Activated naive CD4-positive, alpha-beta T cell treated with Interleukin-2 at 50 U/mL for 16 hours (primary cell): ENCODE measurements at places on chromosomes 7 and 10.

- DNase-seq, result no peak
Observed at GRCh38 chr10:96639899-96640298, 53.1 kb upstream of the TM9SF3 start.

DNA sequence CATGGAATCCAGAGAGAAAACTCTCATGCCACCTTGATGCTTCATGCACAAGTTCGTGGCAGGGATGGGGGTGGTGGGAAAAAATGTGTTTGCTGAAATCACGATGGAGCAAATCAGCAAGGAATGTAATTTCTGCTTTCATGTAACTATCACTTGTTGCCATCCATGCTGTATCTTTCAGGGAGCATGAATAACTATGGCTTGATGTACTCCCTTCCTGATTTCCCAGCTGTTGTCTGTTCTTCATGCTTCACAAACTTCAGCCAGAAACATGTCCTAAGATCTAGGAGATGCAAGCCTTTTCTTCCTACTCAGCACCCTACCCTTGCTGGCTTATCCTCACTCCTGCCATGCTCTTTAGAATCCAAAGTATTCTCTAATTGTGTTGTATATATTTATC, 64.0 kb downstream of the LRRC4 start:
- DNase-seq, result no peak

DNA sequence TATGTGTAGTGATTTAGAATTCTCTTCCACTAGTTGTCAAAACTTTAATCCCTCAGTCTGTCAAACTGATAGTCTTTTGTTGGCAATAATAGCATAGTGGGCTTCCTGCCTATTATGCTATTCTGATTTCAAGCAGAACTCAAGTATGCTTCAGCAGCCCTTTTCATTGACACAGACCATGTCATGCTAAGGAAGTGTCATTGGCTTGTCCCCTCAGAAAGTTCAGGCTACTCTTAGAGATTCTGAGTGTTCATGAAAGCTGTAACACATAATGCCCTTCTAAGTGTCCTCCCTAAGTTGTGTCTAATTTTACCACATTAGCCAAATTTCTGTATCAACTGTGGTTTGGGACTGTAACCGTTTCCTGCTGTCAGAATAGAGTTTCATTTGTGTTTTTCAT, 198.7 kb downstream of the THSD7A start:
- no peak for DNase-seq

DNA sequence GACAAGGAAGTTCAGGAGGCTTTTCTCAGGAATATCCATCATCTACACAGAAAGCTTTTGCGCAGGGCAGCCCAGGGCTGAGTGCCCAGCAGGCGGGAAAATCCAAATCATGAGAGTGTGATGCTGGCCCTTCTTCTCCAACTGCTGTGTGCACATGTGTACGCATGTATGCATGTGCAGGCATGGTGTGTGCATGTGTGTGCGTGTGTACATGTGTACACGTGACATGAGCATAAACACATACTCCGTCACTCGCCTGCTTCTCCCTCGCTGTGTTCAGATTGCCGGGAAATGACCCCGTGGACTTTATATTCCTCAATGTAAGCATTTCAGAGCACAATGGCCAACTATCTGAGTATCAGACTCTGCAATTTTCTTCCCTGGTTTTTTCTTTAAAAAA, 85.1 kb downstream of the PRPF18 start:
- no peak for DNase-seq

DNA sequence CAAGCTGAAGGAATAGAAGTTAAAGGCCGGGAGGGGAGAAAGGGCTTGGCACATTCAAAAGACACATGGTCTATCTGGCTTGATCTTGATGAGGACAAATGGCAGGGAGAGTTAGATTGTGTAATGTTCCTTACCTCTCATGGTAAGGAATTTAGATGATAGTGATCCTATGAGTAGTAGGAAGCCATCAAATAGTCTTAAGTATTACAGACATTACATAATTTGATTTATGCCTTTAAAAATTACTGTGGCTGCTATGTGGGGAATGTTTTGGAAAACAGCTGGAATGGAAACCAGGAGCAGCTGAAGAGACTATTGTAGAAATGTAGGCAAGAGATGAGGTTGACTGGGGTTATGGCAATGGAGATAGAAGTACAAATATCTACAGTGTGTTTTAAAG, 351.3 kb upstream of the BMPER start:
- DNase-seq, result no peak

DNA sequence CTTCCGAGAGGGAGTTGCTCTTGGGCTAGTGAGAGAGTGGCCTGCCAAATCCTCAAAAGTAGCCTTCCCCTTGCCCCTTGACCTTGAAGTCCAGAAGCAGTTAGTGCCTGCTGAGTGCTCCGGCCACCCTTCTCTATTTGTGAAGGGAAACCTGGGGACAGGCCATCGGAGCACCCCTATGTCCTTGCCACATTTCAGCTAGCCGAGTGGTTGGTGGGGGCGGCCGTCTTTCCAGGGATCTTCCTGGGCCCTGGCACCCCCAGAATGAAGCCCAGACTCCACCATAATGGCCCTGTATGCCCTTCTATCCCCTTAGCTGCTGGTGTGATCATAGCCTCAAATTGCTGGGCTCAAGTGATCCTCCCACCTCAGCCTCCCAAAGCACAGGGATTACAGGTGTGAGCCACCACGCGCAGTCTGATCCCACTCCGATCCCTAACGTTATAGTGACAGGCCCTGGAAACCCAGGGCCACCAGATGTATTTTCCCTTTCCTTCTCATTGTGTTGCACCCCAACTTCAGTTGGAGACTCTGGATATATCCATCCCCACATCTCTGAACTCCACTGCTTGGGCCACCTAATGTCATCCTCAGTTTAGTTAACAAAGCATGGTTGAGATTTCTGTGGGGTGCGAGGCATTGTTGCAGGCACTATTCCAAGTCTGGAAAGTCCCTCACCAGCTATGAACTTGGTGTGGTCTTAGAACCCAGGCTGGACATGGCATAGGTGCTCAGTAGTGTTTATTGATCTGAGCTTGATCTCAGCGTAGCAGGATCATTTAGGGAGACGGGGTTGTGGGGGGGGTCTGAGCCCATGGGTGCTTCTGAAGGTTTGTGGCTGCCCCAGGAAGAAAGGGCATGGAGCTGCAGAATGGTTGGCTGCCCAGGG, 1.6 kb downstream of the TSPAN14 start:
- no peak for DNase-seq

DNA sequence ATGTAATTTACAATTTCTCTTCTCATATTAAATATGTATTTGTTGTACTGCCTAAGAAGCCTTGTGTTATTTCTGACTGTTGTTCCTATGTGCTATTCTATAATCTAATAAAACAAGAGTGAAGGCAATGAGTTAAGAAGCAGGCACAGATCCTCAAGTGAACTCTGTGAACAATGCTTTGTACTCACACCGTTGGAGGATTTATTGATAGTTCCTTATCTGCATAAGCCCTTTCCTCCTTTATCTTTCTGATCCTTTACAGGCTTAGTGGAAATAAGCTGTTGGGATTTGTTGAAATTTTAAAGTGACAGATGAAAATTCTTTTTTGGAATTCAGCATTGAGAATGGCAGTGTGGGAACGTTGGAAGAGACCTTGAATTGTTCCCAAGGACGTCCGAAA, 329.6 kb upstream of the NPVF start:
- DNase-seq, result no peak

DNA sequence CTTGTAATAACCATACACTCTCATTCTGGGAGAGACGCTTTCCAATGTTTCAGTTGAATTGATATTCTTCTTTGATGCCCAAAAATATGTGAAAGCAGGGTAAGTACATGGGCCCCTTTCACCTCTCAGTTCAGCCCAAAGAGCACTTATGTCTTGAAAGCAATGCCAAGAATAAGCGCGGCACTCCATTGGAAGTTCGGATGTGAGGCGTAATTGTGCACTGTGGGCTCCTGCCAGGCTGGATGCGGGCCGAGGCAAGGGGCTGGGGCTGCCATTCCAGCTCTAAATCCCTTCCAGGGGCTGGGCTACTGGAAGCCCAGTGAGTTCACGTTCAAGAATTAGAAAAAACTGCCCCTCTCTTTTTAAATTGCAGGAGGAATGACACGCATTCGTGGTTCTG, 113.8 kb downstream of the EBF3 start:
- DNase-seq, result no peak

GRCh38 chr7:147240468-147240867, 1123.9 kb downstream of the CNTNAP2 start:
- DNase-seq, result no peak

GRCh38 chr7:10439027-10439426, 534.6 kb upstream of the PHF14 start:
- DNase-seq, result no peak

DNA sequence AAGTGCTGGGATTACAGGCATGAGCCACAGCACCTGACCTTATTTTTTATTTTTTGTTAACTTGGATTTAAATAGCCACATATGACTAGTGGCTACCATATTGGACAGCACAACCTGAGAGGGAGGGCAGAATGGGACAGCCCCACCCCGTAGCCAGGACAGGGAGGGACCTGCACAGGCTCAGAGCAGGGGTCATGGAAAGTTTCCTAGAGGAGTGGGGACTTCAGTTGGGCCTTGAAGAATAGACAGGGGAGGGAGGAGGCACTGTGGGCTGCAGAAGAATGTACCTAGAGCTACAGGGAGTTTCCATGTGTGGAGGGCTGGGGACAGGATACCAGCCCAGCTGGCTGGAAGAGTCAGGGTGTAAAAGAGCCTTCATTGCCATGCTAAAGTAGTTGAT, 8.8 kb downstream of the TRIM8 start:
- DNase-seq, result no peak

GRCh38 chr10:132934953-132935352, 7.4 kb downstream of the CFAP46 start:
- no peak for DNase-seq

DNA sequence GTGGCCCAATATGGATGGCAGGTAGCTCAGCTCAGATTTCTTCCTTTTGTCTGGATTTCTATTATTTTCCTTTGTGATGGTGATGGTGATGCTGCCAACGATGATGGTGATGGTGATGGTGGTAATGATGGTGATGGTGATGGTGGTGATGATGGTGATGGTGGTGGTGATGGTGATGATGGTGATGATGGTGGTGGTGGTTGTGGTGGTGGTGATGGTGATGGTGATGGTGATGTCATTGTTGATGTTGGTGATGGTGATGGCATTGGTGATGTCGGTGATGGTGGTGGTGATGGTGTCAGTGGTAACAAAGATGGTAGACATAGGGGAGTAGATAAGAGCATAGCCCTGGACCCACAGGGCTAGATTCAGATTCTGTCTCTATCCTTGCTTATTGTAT, 25.4 kb downstream of the TTYH3 start:
- no peak for DNase-seq

DNA sequence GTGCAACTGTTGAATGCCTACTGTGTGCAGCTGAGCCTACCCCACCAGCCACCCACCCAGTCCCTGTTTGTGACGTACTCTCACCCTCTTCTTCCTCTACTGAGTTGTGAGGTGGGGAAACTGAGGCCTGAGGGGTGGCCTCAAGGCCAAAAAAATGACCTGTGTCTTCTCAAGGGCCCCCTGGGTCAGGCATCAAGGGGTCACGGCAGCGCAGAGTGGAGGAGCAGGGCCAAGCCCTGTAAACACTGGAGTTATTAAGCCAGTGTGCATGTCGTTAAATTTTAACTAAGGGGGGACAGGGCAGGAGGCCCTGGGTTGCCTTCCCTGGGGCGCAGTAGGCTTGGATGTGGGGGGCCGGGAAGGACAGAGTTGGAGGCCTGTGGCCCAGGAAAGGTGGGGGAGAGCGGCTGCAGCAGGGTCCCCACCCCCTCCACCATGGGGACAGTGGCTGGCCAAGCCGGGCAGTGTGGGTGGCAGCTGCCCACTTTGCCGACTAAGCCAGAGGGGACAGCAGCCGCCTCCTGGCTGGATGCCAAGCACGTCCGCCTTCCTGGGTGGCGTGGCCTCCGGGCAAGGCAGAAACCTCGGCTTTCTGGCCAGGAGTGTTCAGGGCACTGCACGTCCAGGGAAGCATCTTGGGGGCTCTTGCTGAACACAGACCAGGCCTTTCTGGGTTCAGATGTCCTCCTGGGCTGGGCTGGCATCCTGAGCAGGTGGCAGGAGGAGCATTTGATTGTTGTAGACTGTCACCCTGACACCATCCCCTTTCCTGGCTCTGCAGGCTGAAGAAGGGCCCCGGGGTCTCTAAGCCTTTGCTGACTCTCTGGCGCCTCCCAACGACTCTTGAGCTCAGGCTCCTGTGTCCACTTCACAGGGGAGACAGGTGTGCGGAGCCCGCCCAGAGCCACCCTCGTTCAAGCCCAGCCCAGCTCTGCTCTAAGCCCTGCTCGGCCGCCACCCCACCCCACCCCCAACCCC, 1.9 kb downstream of the SLC29A4 start:
- no peak for DNase-seq

DNA sequence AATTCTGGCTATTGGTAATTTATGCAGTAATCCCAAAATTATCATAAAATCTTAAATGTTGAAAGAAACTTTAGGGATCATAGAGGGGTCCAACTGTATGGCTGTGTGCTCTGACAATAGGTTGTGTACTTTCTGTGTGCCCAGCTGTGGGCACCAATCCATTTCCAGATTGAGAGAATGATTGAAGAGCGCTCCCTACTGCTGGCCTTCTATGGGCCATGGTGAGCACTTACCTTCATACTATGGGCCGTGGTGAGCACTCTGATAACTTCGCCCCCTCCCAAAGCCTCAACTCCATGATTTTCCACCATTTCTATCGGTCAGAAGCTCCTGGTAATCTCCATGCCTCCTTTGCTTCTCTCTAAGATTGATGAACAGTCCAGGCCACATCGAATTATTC, 118.6 kb downstream of the STRA8 start:
- DNase-seq, result no peak

DNA sequence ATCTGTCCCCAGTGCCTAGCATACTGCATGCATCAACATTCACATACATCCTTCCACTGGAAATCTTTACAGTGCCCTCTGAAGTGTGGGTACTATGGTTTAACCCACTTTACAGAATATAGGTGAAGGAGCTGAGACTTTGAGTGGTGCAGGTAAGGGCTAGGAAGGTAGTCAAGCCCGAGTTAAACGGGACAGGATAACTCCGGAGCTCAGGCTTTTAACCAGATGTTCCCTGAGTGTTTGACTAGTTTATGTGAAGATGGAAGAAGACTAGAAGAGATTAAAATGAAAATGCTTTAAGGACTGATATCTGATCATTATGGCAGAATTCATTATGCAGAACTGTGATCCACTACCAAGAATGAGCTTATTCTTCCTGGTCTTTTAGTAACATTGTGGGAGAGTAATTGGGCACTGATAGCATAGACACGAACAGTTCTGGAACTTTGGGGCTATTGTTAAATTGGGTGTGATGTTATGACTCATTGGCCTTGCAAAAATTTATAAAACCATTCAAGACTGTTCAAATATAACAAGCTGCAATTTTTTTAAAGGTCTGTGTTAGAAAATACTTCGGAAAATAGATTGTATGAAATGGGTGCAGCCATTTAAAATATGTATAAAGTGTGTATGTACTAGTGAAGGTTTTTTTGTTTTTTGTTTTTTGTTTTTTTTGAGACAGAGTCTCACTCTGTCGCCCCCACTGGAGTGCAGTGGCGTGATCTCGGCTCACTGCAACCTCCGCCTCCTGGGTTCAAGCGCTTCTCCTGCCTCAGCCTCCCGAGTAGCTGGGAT, 4.4 kb downstream of the CUL1 start:
- no peak for DNase-seq

DNA sequence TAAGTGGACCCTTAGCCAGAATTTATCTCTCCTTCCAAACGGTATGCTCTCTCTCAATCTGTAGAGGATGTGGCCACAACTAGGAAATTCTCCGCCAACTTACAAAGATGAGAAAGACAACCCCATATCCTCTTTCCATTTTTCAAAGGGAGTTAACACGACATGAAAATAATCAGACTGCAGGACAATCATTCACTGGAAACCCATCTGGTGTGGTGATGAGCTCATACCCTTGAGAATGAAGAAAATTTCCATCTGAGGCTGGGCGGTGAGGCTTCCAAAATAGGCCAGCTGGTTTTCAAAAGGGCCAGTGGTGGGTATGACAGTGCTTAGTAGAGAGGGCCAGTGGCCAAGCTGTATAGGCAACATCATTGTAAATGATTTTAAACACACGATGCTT, 369.6 kb downstream of the FRMD4A start:
- DNase-seq, result no peak
